ENCODE measurements at places on chromosomes 11 and 22.

DNA sequence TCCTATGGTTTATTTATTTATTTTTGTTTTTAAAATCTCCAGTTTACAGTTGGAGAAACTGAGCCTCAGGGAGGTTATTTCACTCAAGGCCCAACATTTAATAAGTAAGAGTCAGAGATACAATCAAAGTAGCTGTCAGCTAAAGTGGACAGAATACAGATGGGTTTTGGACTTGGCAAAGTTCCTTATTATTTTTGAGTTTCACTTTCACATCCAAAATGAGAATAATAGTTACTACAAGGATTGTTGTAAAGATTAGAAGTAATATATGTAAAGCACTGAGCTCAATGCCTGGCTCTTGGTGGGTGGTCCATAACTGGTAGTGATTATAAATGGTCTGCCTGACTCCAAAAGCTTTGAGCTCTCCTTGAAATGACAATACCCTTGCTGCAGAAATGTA lies 87.5 kb upstream of the SESN3 start:
- DNase-seq = no peak

DNA sequence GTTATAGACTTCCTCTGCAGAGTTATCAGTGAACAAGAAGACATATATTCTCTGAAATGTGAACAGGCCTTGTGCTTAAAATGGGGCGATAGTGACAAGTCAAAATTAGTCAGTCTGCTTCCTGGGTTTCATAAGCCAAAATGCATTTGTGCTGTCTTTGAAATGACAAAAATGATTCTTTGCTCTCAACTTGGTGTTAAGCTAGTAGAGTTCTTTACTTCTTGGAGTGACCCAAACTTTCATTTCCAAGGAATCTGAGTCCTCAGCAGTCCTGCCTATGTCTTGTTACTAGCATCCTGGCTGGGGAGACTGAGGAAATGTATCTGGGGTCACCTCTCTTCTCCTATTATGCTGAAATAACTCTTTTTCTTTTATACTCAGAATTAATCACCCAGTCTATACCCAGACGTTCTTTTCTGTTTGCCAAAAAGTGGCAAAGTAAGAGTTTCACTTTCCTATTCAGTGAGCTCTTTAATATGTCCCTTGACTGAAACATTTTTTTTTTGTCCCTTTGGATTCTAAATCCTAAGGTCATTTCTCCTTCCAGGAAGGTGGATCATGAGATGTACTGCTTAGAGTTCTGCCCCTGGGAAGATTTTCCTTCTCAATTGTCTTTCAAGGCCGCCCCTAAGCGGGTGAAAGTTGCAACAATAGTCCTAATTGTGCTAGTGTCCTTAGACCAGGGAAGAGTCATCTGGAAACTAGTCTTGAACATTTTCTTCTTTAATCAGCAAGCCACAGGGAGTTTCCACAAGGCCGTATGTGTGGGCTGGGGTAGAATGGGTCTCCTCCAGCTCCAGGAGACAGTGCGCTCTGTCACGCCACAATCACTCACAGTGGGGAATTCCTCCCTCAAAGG lies 53.0 kb upstream of the RDX start:
- no peak for DNase-seq

- DNase-seq = no peak
These were observed 40.9 kb upstream of the NNMT start for GRCh38 chr11:114255289-114255688.

- peak; percentile 24 for DNase-seq
These were observed 5.5 kb downstream of the KIAA0930 start for GRCh38 chr22:45235101-45235777.

GRCh38 chr11:106156290-106156937 lies 79.0 kb downstream of the AASDHPPT start:
- no peak for DNase-seq

DNA sequence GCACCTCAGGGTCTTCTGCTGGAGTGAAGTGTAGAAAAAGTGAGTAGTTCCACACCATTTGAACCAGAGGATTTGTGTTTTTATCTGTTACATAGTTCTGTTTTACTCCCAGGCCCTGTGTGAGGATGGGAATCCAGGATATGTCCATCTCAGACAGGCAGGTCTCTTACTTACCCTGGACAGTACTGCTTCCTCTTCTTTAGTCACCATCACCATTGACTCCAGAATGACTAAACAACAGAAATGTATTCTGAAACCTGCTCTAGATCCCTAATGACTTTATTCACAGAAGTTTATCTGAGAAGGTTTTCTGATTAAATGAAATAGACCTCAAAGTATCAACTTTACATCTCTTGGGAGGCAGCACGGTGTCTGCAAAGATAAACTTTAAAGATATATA lies 33.6 kb downstream of the CYP2R1 start:
- DNase-seq = no peak

DNA sequence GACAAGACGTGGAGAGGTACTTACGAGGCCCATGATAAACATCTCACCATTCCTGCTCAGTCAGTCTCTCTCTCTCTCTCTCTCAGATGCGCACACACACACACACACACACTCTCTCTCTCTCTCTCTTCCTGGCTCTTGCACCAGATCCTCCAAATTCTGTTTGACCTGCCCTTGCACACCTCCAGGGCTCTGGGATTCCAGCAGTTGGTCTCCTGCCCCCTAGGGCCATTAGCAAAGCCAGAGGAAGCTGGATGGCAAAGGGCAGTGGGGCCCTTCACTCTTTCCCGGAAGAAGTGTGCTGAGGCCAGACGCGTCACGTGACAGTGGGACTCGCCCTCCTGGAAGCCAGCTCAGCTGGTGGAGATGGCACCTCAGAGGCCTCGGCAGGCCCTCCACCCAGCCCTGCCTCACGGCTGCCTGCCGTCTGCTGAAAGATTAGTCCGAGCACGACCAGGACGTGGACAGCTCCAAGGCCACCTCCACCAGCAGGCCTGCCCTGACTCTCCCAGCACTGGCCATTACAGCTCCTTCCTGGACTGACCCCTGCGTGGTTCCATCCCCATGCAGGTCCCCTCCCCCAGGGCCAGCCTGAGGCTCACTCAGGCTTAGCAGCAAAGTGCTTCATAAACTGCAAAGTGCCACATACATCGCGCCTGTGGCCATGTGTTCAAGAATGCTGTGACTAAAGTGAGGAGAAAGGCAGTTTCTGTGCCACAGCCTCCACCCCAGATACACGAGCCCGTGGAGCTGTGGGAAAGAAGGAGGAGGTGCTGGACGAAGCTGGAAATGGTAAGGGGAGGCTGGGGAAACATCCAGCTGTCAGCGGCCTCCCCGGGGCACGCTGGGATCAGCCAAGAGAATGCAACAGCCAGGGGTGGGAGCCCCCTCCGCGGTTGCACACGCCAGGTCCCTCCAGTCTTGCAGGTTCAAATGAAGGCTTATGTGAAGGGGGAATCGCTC lies 3.7 kb downstream of the PDGFB start:
- no peak for DNase-seq

DNA sequence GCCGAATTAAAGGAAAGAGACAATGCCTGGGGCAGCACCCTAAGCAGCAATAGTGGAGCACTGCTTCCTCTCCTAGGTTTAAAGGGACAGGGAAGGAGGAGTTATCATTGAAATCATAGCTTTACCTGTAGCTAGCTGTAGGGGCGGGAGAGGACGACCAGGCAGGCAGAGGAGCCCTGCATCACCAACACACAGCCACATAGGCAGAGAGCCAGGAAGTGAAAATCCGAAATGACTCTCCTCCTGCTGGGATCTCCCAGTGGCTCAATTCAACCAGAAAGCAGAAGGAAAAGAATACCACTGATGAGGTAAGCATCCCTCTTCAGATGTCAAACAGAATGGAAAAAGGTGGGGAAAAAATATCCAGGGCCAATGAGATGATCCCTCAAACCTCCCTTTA lies 20.4 kb downstream of the MRGPRX4 start:
- peak; percentile 59 for DNase-seq

GRCh38 chr11:36431429-36432092 lies 78.5 kb downstream of the TRAF6 start:
- no peak for DNase-seq

- peak; percentile 17 for DNase-seq
These were observed 4.0 kb upstream of the MCAM start for GRCh38 chr11:119320776-119321524.

GRCh38 chr11:13772223-13773046 lies 104.0 kb downstream of the FAR1 start:
- peak; percentile 82 for DNase-seq

DNA sequence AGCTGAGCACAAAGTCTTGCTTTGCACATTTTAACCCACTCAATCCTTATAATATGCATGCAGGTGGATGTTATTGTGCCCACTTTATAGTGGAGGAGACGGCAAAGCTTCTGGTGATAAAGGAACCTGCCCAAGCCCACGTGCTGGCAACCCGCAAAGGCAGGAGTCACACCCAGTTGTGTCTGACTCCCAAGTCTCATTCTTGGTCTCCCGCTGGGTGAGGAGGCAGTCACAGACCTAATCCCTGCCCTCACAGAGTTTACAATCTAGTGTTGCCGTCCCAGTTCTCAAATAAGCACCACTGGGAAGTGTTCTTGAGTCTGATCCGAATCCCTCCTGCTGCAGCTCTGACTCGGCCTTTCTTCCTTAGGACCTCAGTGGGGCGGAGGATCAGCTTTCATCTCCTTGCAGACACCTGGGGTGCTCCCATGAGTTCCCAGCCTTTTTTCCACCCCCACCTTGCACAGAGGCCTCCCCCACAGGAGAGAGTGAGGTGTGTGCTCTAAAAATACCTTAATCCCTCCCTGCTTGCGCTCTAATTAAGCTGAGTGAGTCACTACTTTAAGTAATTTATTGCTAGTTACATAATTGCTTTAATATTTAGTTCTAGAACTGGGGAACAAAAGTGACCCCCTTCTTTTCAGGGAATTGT lies 15.1 kb downstream of the PDE2A start:
- DNase-seq = no peak

DNA sequence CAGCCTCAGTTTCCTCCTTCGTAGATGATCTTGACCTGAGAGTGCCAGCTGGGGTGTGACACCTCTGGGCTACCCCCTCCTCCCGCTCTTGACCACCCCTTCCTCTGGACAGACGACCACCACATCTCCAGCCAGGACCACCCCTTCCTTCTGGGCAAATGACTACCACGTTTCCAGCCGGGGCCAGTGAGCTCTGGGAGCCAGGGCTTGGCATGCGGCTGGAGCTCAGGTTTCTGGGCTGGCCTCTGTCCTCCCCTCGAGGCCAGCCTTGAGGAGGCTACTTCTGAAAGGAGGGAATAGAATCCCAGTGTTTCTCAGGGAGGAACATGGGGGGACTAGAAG lies 120.9 kb downstream of the KCNQ1OT1 start:
- DNase-seq = no peak

GRCh38 chr11:134652586-134653255 lies 240.7 kb upstream of the B3GAT1 start:
- DNase-seq = no peak

DNA sequence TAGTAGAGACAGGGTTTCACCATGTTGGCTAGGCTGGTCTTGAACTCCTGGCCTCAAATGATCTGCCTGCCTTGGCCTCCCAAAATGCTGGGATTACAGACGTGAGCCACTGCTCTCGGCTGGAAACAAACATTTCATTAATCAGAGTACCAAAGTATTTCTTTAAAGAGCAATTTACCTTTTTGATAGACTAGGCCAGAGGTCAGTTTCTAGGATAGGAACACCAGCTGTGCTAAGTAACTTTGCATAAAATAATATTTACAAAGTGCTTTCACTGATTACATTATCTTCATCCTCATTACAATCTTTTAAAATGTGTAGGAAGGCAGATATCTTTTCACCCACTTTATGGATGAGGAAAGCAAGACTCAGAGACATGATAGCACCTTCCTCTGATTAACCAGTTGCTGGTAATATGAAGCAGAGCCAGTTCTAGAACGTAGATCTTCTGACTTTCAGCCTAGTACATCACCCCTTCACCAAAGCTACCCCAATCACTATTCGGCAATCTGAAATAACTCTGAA lies 355.2 kb downstream of the SOX6 start:
- no peak for DNase-seq

DNA sequence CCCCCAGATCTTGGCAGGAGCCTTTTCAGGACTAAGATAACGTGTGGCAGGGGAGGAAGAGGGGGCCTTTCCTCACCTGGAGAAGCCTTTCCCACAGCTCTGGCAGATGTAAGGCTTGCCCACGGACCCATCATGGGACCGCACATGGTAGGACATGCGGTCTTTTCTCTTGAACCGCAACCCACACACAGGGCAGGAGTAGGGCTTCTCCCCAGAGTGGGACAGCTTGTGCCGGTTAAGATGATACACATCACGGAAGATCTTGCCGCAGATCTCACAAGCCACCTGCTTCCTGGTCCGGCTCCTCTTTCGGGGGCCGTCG lies 1.9 kb downstream of the PATZ1 start:
- no peak for DNase-seq

GRCh38 chr22:36611241-36611976 lies 82.4 kb upstream of the EIF3D start:
- no peak for DNase-seq

DNA sequence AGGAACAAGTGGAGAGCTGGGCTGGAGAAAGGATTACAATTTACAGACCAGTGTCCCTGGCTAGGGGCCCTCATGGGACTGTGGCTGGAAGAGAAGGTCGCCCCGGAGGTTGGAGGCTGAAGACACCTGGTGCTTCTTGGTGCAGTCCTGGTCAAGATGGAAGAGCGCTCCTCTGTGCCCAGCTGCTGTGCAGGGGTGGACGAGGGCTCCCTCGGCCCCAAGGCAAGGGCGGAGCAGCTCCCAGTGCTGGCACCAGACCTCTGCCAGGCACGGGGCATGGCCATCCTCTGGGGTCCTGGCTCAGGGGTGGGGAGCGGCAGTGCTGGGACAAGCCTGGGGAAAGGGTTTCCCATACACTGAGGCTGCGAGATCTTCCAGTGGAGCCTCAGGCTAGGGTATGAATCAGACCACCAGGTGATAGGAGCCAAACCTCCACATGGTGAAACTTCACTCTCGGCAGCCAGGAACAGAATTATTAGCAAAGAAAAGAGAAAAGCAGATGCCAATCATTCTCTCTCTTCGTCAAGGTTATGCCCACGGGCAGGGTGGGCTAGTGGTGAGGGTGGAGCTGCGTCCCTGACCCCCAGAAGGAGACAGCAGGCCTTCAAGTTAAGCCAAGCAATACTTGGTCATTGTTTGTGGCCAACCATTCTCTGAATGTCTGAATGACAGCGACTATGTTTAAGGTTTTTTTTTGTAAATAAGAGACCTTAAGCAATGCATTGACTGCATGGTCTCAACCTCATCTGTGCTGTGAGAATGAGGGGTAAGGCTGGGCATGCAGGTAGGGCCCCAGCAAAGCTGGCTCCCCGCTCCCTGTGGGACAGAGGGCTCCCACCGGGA lies 32.1 kb downstream of the PPM1F start:
- DNase-seq = no peak

DNA sequence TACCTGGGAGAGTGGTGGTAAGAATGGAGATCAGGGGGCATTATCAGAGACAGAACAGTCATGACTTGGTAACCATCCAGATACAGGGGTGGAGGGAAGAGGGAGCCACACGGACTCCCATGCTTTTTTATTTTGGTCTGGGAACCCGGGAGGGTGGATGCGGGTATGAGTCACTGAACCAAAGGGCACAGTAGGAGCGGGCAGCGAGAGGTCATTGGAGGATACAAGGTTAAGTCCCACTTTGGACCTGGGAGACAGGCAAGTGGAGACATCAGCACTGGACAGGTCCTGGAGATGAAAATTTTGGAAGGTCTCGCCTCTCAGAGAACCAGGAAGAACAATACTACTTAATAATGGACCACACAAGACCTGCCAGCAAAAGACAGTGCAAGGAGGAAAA lies 6.7 kb downstream of the HDHD5 start:
- DNase-seq = no peak

- DNase-seq = no peak
These were observed 21.5 kb downstream of the BIRC2 start for GRCh38 chr11:102368472-102368871.

GRCh38 chr11:6992026-6992425 lies 28.1 kb downstream of the ZNF214 start:
- no peak for DNase-seq
